ENCODE measurements at places on chromosomes 11 and 22. TPM values are rescaled to one million over a fixed set of nuclear protein-coding genes. Genes with fewer than 3 reads are reported as not detected.
A peak's percentile ranks its signal among the peaks of the same experiment; 100 is the strongest.

Gene KRTAP5-1
- total RNA-seq: not detected

Gene MPPED2
- 6.2 TPM for total RNA-seq

Gene OR2D2
- total RNA-seq: 0.29 TPM

Gene SEZ6L
- 0.11 TPM for total RNA-seq

Gene RAG1
- 0.58 TPM for total RNA-seq

Gene TSSK2
- total RNA-seq: not detected

Gene HOATZ
- total RNA-seq: not detected

Gene OR4A16
- total RNA-seq: not detected

Gene MUC6
- not detected for total RNA-seq

Gene NLRP14
- total RNA-seq: not detected

Gene C11orf52
- 2.2 TPM for total RNA-seq

Gene SLC29A2
- 32.4 TPM for total RNA-seq

Gene TMEM218
- 17.3 TPM for total RNA-seq

DNA sequence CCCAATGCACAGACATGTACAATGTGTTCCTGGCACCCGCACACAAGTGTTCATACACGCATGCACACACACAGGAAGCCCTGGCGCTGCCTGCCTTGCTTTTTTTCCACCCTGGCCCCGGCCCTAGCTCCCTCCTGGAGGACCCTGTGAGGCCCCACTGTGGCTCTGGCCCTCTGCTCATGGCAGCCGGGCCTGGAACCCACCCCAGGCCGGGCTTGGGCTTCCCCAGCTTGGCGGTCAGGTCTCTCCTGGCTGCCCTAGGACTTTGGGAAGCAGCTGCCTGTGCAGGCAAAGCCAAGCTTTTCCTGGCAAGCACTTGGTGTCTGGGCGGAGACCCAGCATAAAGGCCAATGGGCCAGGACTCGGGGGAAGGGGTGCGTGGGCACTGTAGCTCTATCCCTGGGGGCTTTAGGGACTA lies 30.5 kb downstream of the CD82 start:
- DNase-seq: no peak

- DNase-seq: no peak
Observed at GRCh38 chr22:45323695-45324094, 14.0 kb downstream of the FAM118A start.

GRCh38 chr11:108392353-108392752 lies 75.0 kb downstream of the C11orf65 start:
- DNase-seq: no peak

DNA sequence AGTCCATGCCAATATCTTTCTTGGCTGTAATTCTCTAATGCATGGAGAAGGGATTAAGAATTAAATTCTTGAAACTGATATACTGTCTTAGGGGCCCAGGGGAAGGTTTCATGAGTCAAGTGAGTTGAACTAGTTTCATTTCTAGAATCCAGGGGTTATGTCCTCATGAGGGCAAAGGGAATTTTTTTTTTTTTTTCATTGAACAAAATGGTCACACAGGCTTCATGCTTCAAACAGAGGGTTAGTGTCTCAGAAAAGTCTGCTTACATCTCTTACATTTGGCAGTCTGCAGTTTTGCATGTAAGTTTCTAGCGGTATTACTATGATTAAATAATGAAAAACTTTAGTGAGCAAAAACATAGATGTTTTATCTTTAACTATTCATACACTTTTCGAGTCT lies 32.9 kb downstream of the PPME1 start:
- DNase-seq: no peak

- DNase-seq: no peak
Observed at GRCh38 chr11:85094795-85095194, 532.3 kb downstream of the DLG2 start.

- no peak for DNase-seq
Observed at GRCh38 chr11:8679006-8679405, 3.5 kb downstream of the TRIM66 start.

DNA sequence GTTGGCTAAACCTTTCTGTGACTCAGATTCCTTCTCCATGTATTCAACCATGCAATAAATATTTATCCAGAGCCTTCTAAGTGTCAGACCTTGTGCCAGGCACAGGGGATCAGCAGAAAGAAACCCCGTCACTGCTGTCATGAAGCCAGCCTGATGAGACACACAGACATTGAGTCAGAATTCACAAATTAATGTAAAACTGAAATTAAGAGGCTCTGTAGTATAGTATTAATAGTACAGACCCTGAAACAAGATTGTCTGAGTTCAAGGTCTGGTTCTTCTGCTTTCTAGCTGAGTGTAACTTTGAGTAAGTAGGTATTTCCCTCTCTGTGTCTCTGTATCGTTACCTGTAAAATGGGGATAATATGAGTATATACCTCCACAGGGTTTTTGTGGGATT lies 46.9 kb downstream of the ME3 start:
- no peak for DNase-seq

DNA sequence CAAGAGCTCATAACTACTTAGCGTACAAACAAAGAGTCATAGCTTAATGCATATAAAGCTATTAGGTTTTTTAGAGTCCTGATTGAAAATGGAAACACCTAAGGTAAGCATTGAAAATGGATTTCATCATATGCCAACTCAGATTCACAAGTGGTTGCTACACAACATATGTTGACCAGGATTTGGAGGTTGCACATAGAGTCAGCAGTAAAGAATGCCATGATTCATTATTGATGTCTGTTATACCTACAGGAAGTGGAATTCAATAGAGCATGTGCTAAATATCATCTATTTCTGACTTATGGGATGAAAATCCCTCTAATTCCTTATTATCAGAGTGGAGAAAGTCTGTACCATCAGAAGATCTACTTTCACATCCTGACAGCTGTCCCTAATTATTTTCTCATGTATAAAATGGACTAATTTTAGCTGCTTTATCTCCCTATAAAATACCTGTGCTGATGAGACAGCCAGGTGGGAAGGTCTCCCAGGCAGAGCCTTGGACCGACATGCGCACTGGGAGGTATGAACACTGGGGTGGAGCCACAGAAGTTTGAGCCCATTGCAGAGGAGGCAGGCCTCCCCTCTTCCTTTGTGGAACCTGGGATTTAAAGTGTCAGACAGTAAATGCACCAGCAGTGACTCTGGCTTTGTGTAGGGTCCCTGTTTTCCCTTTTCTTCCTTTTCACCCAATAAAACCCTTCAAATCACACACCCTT lies 204.2 kb downstream of the AASDHPPT start:
- DNase-seq: no peak

DNA sequence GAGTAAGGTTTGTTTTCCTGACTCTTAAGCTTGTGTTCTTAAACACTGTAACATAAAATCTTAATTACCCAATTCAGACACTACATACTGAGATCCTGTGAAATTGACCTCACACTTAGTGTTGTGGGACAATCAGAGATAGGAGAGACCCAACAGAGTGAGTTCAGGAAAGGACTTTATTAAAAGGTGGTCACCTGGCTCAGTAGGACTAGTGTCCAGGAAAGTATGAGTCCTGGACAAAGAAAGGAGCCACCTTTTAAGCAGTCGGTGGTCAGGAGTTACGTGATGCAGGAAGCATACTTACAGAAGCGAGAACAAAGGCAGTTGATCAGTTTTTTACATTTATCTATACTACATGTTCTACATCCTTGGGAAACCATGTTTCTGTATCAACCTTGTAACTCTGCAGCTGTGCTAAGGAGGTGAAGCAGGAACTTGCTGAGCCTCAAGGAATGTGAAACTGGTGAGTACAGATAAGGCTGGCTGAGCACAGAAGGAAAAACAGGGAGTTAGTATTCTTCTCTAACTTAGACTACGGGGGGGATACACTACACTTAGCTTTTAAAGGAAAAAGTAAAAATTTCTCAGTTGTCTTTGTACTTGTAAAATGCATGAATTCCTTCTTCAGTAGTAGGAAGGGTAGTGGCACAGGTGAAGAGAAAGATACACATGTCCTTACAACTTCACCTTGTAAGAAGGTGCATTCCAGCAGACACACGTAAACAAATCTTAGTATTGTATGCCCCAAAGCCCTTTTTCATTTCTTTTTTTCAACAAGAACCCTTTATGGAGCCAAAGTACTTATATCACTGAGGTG lies 15.1 kb downstream of the OR51E1 start:
- no peak for DNase-seq

DNA sequence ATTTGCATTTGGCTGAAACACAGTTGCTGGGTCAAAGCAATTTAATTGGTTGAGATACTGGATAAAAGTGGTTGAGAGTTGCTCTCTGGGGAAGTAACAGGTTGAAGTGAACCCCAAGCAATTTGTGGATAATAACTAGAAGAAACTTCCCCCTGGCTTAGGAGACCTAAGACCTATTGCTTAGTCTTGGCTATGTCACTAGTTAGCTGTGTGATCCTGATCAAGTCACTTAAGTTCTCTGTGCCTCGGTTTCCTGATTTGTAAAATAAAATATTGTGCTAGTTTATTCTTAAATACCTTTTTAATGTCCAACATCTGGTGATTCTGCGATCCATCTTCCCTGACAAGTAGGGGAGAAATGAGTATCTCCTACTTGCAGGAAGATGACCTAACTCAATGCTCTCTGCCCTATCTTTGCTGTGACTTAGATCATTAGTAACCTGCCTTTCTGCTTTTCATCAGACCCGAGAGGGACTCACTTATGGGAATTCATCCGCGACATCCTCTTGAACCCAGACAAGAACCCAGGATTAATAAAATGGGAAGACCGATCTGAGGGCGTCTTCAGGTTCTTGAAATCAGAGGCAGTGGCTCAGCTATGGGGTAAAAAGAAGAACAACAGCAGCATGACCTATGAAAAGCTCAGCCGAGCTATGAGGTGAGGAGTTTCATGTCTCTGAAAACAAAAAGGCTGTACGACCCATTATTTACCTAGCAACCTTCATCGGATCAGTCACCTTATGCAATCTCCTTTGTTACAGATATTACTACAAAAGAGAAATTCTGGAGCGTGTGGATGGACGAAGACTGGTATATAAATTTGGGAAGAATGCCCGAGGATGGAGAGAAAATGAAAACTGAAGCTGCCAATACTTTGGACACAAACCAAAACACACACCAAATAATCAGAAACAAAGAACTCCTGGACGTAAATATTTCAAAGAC lies 37.5 kb downstream of the EHF start:
- DNase-seq: no peak

DNA sequence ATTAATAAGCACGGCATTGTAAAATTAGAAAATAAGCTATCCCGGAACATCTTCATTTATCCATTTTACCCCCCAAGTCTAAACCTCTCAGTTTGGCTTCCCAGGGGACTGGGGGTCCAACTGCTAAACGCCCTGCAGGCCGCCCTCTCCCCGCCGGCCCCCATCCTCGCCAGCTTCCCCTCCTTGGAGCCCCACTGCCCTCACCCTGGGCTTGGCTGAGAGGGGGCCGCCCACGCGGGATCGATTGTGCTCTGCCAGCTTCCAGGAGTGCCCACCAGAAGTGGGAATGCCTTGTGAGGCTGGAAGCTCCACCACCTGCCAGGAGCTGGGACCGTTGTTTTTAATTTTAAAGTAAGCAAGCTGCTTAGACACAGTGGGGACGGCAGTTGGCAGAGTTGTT lies 353.5 kb downstream of the TBC1D22A start:
- no peak for DNase-seq

- DNase-seq: no peak
Observed at GRCh38 chr11:8605971-8606563, 12.0 kb upstream of the STK33 start.

- DNase-seq: no peak
Observed at GRCh38 chr11:91243051-91243450, 981.6 kb upstream of the FAT3 start.

- no peak for DNase-seq
Observed at GRCh38 chr11:134331354-134332188, at the start of gene GLB1L2. GLB1L2 (plus strand) TSS chr11:134331988; CDS start chr11:134332062, 74 bp downstream.

GRCh38 chr11:117316197-117316961 lies at the start of gene BACE1:
BACE1 (minus strand) TSS chr11:117316256; CDS start chr11:117315795, 461 bp downstream.
- peak; percentile 87 for DNase-seq

GRCh38 chr11:34476849-34477248 lies 36.7 kb downstream of the ELF5 start:
- DNase-seq: no peak

GRCh38 chr11:18393581-18394274 lies 635 bp upstream of the LDHA start:
- DNase-seq: no peak

- DNase-seq: peak; percentile 77
Observed at GRCh38 chr11:10792385-10793068, 16.2 kb downstream of the EIF4G2 start.

- DNase-seq: no peak
Observed at GRCh38 chr11:134278356-134278755, 2.2 kb downstream of the GLB1L3 start.

GRCh38 chr11:76790251-76790650 lies 7.1 kb downstream of the TSKU start:
- no peak for DNase-seq

DNA sequence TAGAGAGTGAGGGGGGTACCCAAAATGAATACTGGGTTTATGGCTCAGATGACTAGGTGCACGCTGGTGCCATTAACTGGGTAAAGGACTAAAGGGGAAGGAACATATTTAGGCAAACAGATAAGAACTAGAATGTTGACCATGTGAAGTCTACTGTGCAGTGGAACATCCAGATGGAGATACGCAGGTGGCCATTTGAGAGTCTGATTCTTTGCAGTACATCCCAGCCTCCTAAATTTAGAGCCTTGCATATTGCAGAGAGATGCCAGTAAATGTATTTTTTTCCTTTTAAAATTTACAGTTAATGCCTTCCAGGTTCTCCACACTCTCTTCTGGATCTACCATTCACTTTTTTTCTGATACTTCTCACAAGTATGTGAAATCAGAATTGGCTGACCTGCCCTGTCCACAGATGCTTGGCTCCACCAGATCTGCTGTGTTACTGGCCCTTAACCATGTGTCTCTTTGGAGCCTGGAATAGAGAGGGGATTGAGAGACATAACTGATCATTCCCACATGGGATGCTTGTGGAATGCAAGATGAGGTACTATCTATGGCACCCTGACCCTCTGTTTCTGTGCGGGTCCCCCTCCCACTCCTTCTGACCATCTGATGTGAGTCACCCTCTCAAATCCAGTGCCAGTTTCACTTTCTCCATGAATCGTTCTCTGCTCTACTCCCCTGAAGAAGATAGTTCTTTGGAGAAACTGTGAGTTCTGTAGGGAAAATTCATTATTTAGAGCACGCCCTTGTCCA lies 77.0 kb upstream of the NCAM1 start:
- no peak for DNase-seq

DNA sequence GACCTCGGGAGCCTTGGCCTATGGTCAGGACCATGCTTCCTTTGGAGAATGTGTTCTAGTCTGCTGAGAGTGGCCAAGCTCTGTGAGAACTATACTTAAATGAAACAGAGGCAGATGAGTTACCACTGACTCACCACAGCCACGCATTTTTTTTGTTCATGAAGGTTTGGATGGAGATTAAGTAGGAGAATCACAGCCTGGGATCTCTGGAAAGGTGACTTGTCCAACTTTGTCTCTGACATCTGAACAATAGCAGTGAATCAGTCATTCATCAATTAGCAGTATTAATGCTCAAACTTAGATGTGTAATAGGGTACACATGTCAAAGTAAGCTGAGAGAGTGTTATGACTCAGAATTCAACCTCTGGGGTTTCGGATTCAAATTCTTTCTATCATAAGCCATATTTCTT lies 100.7 kb upstream of the ANO3 start:
- no peak for DNase-seq

- no peak for DNase-seq
Observed at GRCh38 chr11:117902001-117902845, 25.8 kb upstream of the FXYD6 start.

- DNase-seq: peak; percentile 99
Observed at GRCh38 chr22:36028646-36029405, at the start of gene RBFOX2. RBFOX2 (minus strand) TSS chr22:36028824; CDS start chr22:36028425, 399 bp downstream.

GRCh38 chr22:35792506-35792905 lies 74.8 kb downstream of the APOL5 start:
- no peak for DNase-seq
